ENCODE measurements at places on chromosomes 13 and 19. TPM values are rescaled to one million over a fixed set of nuclear protein-coding genes. Genes with fewer than 3 reads are reported as not detected.

SIGLEC11 gene
- total RNA-seq, result 0.70 TPM

C5AR1 gene
- total RNA-seq, result 5.1 TPM

FNDC3A gene
- 76.5 TPM for total RNA-seq

POGLUT2 gene
- total RNA-seq, result 2.2 TPM

KLK14 gene
- not detected for total RNA-seq

CCNE1 gene
- 3.6 TPM for total RNA-seq

IZUMO4 gene
- 5.9 TPM for total RNA-seq

FXYD7 gene
- total RNA-seq, result 0.62 TPM

GCDH gene
- 35.6 TPM for total RNA-seq

- no peak for DNase-seq
Measured at GRCh38 chr13:62280590-62280989, 864.9 kb upstream of the PCDH20 start.

DNA sequence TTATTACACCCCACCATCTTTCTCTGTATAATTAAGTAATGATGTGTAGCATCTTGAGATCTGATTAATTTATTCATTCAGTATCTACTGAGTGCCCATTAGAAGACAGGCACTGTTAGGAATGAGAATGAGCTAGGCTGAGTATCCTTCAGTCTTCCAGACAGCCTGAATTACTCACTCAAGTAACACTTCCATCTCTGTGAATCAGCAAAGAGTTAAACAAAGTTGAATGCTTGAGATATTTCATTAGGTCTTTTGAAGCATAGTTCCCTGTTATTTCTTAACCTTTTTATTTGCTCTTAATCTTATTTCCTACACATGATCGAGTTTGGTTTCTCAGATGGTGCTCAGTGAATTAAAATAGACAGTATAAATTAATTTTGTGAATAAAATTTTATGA is 413.7 kb downstream of the DCT start:
- no peak for DNase-seq

DNA sequence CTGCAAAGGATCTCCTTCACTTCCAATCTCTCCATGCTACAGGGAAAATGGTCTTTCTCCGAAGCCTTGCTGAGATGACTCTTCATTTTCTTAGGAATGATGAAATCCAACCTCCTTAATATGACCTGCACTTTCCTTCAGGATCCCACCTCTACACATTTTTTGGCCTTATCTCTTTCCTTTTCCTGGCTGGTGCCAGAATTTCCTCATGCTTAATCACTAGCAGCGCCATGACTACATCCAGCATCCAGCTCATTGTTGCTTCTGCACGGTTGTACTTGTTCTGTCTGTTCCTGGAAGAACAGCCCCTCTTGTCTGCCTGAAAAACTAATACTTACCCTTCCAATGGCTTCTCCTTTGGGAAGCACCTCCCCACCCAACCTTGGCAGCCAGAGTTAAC is 68.4 kb downstream of the TEX26 start:
- DNase-seq, result no peak

- no peak for DNase-seq
Measured at GRCh38 chr13:41764558-41764957, 196.4 kb downstream of the VWA8 start.

- peak; percentile 74 for DNase-seq
Measured at GRCh38 chr19:46408664-46409039, 4.7 kb downstream of the CCDC8 start.

DNA sequence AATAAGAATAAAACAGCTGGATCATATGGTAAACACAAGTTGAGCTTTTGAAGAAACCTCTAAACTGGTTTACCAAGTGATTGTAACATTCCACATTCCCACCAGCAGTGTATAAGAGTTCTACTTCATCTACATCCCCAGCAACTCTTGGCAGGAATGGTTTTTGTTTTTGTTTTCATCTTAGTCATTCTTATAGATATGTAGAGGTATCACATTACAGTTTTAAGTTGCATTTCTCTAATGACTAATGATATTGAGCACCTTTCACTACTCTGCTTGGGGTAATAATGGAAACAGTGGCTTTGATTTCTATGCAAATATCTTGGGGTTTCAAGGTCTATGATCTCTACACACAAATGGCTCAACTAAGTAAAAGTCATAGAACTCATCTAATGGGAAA is 614.5 kb downstream of the TBC1D4 start:
- DNase-seq, result no peak

- no peak for DNase-seq
Measured at GRCh38 chr13:102724923-102725322, 30.1 kb upstream of the METTL21C start.

GRCh38 chr13:41231786-41232185 is 31.6 kb downstream of the MTRF1 start:
- no peak for DNase-seq

DNA sequence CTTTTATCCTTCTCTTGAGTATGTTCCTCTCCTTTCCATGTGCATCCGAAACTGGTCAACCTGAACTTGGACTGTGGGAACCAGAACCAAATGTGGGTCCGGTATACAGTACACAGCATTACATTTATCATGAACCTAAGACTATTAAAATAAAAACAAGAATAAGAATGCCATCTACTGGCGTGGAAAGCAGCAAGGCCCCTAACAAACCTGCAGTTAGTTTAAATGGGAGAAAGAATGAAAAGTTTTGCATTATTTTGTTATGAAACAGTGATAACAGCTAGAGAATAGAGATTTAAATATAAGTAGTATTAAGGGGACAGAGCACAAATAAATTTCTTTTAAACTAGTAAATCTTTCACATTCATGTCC is 159.5 kb downstream of the RBM26 start:
- no peak for DNase-seq

DNA sequence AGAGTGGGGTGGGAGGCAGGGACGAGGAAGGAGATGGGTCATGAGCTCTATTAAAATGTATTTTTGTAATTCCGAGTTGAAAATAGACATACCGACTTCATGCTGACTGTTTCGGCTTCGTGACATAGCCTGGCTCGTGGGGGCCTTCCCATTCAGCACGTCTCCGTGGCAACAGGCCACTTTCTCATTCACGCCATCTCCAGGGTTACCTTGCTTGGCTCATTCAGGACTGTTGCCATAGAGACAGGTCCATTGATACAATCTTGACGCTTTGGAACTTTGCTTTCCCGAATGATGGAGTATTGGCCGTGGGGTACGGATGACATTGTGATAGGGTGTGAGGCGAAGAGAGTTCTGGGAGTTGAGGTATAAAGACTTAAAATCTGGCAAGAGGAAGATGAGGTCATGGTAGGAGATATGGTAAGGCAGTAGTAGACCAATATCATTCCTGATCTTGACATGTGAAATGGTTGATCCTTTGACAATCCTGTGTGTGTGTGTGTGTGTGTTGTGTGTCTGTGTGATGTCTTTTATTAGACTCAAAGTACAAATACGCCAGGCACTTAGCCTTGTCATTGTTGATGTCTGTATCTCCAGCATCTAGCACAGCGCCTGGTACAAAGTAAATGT is 97.3 kb downstream of the CACNA1A start:
- DNase-seq, result no peak

DNA sequence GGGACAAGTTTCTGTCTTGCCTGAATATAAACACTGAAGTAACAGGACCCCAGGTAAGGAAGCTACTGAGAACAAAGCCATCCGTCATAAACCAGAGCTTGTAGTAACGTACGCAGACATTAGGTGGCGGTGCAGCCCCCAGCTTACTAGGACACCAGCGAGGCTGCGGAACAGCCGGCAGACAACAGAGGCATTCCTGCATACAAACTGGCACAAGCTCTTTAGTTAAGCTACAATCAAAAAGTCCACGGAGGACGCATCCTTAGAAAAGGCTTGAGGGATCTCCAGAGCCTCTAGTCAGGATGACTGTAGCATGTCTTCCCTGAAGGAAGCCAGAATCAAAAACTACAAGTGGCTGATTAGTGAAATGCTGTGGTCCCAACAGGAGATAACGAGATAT is 26.2 kb downstream of the ZNF160 start:
- DNase-seq, result no peak

DNA sequence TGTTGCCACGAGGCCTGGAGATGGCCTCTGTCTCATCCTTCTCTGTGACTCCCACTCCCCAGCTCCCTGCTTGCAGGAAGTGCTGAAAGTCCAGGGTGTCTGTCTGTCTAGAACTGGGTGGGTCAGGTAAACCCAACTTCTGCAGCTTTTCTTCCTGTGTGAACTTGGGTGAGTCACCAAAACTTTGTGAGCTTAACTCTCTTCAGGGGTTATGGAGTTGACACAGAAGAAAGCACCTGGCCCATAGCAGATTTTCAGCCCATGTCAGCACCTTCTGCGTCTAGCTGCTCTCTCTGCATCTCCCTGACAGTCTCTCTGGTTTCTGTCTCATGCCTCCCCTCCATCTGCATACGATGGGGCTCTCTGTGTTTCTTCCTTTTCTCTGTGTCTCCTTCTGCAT is 4.2 kb upstream of the CACNG7 start:
- no peak for DNase-seq

- no peak for DNase-seq
Measured at GRCh38 chr13:113421673-113422270, 31.5 kb downstream of the ADPRHL1 start.

- no peak for DNase-seq
Measured at GRCh38 chr13:73336773-73337172, 278.0 kb downstream of the KLF5 start.

DNA sequence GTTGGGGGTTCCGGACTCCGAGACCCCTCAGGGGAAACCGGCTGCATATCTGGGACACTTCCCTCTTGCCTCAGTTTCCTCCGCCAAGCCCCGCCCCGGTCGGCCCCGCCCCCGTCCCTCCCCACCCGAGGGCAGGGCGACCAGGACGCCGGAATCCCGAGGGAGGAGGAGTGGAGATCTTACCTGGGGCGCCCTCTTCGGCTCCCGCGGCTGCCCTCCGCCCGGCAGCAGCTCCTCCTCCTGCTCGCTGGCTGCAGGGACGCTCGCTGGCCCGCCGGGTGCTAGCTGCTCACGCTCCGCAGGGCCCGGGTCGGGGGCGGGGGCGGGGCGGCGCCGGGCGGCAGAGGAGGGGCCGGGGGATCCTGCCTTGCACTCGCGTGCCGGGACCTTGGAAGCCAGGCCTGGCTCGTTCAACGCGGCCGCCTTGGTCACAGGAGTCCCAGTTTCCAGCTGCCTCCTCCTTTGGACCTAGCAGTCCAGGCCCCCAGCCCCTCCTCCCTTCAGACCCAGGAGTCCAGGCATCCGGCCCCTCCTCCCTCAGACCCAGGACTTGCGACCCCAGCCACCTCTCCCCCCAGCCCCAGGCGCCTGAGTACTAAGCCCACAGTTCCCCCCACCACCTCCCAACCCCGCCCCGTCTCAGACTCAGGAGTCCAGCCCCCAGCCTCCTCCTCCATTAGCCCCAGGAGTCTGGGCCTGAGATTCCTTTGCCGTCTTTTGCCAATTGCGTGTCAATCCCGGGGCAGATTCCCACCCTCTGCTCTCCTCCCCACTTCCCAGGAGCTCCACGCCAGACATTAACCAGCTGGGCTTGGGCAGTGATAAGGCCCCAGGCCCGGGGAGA is at the start of gene NTF4:
Gene NTF4 (minus strand): TSS at position 51 of the 844 bp plus-strand sequence. CDS start 2,821 bp downstream, outside the sequence.
- DNase-seq, result no peak

- DNase-seq, result no peak
Measured at GRCh38 chr19:1418951-1419738, 11.8 kb downstream of the DAZAP1 start.

- DNase-seq, result no peak
Measured at GRCh38 chr13:91158017-91158395, 189.5 kb upstream of the MIR17HG start.

DNA sequence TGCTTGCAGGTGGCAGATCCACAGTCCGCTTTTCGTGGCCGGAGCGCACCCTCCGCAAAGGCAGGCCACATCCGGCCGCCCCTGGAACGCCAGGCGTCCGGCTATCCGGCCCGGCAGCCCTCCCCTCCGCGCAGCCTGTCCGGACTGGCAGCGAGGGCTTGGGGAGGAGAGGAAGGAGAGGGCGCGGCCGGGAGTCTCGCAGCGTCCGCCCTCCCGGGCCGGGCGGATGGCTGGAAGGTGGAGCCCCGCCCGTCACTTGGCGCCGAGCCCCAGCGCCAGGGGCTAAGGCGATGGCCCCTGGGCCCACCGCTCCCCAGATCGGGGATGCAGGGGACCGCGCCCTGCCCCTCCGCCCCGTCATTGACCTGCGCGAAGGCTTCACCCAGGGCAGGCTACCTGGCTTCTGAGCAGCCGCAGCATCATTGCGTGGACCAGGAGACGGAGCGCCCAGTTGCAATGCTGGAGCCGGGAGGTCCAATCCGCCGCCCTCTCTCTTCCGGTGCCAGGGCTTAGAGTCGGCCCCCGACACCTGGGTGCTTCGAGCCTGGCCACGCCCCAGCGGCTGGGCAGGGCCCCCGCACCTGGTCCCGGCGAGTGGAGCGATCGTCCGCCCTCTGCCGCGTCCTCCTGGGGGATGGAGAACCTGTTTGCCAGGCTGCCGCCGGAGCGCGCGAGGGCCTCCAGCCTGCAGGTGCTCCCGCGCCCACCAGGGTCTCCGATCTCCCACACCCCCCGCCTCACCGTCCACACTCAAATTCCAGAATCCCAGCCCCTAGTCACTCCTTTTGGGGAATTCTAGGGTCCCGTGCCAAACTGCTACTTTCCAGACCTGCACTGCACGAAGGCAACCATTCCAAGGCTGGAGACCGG is at the start of gene FUT1:
Gene FUT1 (minus strand): TSS at position 146 of the 870 bp plus-strand sequence. CDS start 1,360 bp downstream, outside the sequence.
- peak; percentile 85 for DNase-seq

DNA sequence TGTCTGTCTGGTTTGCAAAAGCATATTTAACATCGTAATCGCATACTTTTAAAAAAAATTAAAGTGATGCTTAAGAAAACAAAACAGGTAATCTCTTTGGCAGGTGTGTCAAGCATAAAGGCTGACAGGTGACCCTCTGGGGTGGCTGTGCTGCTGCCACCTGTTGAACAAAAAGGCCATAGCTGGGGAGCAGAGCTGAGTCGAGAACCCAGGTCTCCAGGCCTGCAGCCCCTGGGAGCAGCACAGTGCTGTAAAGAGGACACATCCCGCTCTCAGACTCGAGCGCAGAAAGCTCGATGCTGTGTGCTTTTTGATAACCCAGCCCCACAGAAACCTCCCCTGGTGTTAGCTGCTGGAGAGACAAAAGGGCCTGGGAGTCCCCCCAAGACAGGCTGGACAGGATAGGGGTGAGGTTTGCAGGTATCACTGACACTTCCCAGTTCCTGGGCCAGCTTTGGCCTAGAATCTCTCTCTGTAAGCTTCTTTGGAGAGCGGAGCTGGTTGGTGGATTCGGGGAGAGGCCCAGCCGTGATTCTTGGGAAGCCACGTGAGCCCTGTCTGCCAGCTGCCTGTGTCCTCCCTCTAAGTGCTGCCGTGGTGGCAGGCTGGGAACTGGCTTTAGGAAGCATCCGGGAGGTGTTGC is 66.9 kb downstream of the C13orf42 start:
- no peak for DNase-seq

- no peak for DNase-seq
Measured at GRCh38 chr19:34120141-34120540, 52.2 kb upstream of the LSM14A start.

GRCh38 chr19:6217752-6218334 is 61.9 kb downstream of the MLLT1 start:
- no peak for DNase-seq

- no peak for DNase-seq
Measured at GRCh38 chr13:83008212-83008929, 873.9 kb downstream of the SLITRK1 start.

- no peak for DNase-seq
Measured at GRCh38 chr13:60135344-60135743, 28.4 kb downstream of the DIAPH3 start.
